T-cell (primary cell): ENCODE measurements at places on chromosomes 2 and 18.
A peak's percentile ranks its signal among the peaks of the same experiment; 100 is the strongest.

DNA sequence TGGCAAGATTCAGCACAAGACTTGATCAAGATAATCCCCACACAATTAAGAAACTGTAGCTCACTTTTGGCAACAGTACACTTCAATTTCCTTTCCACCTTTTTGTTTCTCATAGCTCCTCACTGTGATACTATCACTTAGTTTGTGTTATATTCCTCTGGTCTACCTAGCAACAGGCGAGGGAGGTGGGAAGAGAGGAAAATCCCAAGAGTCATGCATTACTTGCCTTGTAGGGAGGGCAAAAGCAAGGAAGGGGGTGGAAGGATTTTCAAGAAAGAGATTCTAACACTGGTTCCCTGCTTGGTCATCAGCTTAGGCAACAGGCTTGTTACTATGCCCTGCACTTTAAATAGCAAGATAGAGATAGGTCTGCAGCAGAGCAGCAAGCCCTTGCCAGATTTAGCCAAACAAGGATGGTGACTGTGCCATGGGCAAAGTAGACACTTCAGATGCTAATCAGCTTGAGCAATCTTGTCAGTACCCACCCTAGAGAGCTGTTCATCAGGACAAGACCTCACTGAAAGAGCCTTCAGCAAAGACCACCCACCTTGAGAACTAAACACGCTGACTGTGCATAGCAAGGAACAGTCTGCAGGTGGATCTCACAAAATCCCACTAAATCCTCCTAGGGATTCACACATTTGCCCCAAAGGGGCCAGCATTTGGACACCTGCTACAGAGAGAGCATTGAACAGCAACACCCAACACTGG, 134.6 kb downstream of the MBD2 start:
- no peak for DNase-seq

GRCh38 chr2:76849086-76849485, 673.1 kb downstream of the LRRTM4 start:
- no peak for DNase-seq

GRCh38 chr2:30732876-30733275, 74.4 kb downstream of the CAPN13 start:
- DNase-seq, result no peak

DNA sequence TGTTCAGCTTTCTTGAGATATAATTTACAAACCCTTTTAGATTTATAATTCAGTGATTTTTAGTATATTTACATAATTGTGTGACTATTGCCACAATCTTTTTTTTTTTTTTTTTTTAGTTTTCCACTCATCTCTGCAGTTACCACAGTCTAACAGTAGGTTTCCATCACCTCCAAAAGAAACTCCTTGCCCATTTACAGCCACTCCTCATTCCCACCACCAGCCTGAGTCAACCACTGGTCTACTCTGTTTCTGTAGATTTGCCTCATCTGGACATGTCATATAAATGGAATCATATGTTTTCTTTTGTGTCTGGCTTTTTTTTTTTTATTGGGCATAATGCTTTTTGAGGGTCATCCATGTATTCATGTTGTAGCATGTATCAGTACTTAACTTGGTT, 16.1 kb downstream of the MTX2 start:
- DNase-seq, result no peak

DNA sequence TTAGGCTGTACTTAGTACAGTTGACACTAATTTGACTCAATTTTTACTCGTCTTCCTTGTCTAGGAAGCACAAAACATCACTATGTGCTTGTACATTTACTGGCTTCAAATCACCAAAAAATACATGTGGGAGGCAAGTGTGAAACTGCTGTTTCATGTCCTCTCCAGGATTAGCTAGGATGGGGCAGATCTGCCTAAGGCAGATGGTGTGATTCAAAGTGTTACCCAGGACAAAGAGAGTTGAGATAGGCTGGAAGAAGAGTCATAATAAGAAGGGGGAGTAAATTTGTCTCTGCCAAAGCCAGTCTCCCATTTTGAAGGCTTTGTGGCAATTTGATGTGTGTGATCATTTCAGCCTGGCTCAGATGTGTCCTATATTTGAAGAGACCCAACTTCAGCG, 821.6 kb upstream of the ZEB2 start:
- no peak for DNase-seq

DNA sequence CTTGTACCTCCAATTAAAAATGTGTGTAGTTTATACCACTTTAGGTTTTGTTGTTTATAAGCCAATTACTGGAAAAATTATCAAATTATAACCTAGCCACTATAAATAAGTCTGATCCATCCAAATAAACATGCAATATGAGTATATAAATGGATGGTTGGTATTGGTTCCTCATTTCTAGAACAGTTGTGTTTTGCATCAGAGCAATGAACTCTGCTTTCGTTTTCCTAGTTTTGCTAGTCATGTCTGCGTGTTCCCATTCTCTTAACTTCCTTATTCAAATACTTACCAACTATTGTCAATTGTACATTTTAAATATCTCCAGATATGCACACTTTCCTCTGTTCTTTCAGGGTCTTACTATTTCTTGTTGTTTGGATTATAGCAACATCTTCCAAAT, 641.7 kb downstream of the NR4A2 start:
- no peak for DNase-seq

DNA sequence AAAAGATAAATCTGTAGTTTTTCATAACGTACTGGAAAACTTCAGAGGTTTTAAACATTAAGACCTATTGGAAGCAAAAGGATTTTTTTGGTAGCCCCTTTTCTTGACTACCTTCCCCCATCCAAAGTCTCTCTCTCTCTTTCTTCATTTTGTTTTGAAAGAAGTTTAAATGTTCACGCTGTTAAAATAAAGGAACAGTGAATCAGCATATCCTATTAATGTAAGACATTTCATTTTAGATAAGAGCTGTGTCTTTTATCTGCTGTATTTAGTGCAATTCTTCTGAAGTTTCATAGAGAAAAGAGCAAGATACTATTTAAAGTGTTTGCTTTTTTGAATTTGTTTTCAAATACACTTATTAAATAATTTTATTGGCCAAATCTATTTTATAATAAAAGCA, 205.5 kb upstream of the POU3F3 start:
- DNase-seq, result no peak

DNA sequence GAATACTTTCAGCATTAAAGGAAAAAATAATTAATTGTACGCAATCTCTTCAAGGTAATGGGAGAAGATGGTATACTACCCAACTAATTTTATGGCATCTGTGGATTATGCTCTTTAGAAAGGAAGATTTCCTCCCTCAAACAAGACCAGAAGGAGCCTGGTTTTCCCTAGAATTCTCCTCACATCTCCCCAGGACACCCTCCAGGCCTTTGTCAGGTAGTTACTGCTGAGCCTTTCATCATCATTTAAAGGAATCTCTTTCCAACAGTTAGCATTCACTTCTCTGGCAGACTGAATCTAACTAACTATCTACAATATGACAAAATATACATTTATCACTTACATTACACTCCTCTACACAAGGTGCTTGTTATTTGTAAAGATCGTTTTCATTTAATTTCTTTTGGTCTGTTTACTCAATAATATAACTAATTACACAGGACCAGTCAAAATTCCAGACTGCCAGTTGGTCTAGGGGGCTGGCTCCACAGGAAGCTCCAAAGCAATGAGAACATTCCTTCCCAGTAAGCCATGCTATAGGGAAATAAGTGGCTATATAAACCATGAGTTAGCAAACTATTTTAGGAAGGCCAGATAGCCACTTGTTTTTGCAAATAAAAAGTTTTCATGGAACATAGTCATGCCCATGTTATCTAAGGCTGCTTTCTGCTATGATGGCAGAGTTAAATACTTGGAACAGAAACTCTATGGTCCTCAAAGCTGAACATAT, 19.1 kb downstream of the ZNF24 start:
- DNase-seq, result no peak

- DNase-seq, result no peak
These were observed 741.7 kb downstream of the PLCL1 start for GRCh38 chr2:198546122-198546521.

DNA sequence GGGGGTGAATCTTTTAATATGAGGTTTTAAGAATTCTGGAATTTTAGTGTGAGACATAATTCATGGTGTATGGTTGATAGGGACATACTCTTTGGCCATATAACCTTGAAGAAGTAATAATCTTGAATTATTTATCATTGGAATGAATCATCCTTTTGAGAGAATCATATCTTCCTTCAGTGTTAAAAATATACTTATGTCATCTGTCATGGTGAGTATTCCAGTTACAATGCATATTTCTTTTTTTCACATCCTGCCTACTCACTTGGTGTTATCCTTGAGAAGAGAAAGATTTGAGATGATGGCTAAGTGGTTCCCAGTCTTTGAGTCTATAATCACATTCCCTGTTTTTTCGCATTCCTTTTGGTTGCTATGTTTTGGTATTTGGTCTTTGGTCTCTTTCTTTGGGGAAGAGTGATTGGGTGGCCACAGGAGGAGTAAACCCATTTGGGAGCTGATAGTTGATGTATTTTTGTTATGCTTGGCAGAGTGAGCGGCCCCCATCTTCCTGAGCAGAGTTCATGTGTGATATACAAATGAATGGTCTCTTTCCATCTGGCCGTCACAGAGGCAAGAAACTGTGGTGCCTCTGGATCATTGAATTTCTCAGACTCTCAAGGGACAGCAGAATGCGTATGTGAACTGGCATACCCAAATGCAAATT, 21.6 kb downstream of the ASAP2 start:
- DNase-seq, result no peak

DNA sequence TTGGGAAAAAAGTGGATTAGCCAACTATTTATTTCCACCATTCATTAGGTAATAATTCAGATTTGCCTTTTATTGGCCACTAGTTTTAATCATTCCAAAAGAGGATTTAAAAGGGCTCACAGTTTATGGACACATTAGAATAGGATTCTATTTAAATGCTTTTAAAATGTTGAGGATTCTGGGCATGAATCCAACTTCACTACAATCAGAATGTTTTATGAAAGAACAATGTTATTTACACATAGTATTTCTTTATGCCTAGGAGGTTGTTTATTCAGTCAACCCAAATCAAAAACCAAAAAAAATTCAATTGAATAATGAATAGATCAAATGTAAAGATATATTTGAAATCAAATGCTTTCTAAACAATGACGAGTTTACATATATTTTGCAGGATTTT, 232.2 kb downstream of the GULP1 start:
- no peak for DNase-seq

DNA sequence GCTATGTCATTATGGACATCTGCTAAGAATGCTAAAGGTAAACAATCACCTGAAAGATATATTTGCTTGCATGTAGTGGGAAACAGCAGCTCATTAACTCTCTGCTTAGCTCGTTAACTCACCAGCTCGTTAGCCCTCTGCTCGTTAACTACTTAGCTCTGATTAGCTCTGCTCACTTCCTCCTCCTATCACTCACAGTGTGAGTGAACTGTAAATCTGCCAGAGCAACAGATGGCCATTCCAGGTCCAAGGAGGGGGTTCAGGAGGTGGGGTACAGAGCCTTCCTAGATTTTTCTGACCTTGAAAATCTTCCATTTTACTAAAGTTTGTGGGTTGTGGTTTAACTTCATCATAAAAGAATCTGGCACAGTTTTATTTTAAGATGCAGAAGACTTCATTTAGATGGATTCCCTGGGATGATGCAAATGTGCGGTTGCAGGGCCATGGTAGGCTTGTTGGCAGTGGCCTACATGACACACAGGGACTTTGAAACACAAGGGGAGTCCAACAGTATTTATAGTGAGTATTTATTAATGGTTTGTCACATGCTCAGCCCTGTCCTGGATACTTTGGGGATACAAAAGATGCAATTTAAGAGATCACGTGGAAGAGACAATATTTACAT, 1633.7 kb upstream of the CELF4 start:
- DNase-seq, result no peak

GRCh38 chr18:34153711-34154110, 71.0 kb downstream of the NOL4 start:
- DNase-seq, result no peak

DNA sequence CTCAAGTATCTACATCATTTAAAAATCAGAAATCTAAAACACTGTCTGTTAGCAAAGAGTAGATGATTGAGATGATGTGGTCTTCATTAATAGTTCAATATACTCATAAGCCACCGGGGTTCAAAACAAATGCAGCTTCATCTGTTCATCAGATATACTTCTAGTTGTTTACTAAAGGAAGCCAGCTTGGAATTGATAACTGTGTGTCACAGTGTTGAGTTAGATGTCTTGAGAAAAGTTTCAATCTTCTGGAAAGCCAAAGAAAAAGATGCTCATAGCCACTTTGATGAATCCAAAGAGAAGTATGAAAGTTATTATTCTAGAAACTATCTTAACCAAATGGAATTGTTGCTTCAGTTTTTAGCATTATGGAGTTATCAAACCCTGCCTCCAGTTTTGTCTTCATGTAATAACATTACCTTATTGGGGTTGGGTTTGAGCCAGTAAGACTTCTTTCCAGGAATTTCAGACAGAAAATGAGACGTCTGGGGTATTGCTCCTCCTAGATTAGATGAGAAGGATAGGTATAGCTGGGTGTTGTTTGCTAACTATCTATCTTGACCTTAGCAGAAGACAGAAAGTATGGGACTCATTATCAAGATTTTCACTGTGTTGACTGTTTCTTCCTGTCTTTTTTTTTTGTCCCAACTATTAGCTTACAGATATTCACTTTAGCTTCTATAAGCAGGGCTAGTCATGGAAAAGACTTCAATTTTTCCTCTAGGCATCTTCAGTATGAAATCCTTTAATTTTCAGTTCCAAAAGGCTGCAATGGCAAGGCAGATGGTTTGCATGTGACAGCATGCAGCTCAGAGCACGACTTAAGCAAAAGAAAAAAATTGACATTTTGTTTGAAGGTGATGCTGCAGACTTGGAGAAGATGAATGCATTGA, 66.5 kb downstream of the LNPK start:
- DNase-seq, result no peak

- peak; percentile 37 for DNase-seq
These were observed 50.1 kb downstream of the CD226 start for GRCh38 chr18:69897397-69898108.

DNA sequence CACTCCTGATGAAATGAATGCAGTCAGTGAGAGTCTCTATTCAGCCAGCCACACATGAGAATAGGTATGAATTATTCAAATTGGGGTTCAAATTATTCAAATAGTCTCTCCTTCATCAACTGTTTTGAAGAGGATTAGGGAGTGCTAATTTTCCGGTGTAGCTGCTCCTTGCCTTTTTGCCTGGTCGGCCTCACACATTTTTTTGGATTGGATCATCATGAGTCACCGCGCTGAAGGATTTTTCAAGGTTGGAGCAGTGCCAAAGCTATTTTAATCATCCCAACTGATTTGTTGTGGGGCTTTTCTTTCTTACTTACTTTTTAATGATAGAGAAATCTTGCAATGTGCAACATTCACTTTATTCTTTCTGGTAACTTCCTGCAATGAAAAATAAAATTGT, 2.4 kb upstream of the DTNA start:
- no peak for DNase-seq
